ENCODE measurements at places on chromosomes 13 and 19.

DNA sequence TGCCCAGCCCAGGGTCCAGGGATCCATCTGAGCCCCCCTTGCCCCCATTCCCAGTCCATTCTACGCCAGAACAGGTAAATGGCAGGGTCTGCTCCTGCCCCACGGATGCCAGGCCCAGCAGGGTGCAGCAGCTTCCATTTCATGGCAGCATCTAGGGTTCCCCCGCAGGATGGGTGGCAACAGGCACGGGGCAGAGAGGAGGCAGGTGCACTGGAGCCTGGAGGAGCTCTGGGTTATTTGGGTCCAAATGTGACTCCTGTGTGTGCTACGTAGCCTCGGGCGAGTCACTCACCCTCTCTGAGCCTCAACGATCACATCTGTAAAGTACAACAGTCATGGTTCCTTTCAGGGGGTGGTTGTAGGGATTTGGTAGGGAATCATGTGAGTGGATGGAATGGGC is 27.4 kb downstream of the IL12RB1 start:
- no peak for DNase-seq

GRCh38 chr13:26128676-26129075 is 76.9 kb upstream of the SHISA2 start:
- no peak for DNase-seq

GRCh38 chr19:10981252-10981895 is 20.5 kb downstream of the SMARCA4 start:
- DNase-seq, result no peak

DNA sequence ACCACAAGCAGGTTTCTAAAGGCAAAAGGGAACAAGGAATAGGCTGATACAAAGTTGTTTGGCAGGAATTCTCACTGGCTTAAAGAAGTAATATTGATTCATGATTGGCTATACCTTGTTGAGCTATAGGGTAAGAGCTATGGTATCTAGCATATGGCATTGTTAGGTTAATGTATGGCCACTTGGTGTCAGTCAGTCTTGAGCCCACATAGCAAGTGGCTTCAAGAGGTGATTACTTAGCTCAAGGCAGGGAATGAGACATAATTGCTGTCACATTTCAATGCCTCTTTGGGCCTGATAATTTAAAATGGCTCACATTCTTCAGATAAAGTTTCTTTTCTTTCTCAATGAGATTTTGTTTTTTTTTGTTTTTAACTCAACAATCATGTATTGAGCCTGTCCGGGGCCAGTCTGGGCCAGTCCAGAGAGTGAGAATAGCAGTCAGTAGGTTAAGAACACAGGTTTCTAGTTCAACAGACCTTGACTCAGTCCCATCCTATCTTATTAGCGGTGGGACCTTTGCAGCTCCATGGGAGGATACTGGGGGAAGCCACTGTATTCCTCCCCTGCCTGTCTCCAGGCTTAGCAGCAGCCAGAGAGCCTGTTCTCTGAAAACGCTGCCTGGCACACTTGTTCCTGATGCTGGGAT is 45.8 kb upstream of the RCBTB2 start:
- DNase-seq, result no peak

DNA sequence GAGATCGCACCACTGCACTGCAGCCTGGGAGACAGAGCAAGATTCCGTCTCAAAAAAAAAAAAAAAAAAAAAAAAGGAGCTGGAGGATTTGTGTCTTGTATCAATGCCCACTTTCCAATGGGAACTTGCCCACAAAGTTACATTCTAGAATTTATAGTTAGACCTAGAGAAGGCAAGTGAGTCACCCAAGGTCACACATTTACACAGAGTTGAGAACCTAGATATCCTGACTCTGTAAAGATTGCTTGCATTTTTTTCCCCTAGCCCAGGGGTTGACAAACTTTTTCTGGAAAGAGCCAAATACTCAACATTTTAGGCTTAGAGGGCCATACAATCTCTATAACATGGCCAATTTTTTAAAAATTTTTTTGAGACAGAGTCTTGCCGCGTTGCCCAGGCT is 7.7 kb upstream of the BRD4 start:
- no peak for DNase-seq

DNA sequence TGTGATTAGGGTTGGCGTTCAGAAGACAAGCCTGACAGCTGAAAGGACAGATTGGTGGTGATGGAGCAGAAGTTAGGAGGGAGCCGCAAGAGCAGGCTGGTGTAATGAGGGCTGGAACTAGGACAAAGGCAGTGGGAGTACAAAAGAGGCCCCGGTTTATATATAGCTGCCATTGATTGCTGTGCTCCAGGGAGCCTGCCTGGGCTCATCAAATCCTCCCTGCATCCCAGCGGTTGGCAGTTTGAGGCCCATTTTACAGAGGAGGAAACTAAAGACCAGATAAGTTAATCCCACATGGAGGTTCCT is 123.7 kb downstream of the CACNA1A start:
- no peak for DNase-seq
